ENCODE measurements at places on chromosomes 5 and 9.

DNA sequence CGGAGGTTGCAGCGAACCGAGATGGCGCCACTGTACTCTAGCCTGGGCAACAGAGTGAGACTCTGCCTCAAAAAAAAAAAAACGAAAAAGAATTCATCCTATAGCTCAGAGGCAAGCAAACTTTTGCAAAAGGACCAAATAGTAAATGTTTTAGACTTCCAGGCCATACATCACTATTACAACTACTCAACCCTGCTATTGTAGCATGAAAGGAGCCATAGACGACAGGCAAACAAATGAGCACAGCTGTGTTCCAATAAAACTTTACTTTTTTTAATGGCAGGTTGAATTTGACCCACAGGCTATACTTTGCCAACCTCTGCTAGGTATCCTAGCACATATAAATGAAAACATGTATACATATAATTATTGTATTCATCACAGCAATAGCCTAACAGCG, 58.9 kb upstream of the SLC30A5 start:
- no peak for DNase-seq

GRCh38 chr5:92769978-92770377, 811.0 kb downstream of the NR2F1-AS1 start:
- DNase-seq: no peak

- no peak for DNase-seq
Observed at GRCh38 chr9:124665391-124666058, 105.6 kb downstream of the NR6A1 start.

DNA sequence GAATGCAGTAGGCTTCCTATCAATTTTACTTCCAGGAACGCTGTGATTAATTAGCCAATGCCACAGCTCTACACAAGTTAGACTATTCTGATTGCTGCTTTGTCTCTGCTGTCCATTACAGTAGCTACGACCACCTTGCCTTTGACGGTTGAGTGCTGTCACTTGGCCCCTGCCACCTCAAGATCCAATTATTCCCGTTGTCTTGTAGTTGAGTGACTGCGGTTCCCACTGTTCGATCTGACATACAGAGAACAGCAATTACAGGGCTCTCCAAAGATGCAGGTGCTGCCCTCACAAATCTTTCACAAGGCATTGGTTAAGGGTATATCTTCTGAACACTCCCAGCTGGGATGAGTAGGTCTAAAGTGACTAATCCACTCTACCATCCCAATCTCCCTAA, 393.4 kb upstream of the KIF2A start:
- no peak for DNase-seq
